ENCODE measurements at places on chromosomes 2 and 18.

DNA sequence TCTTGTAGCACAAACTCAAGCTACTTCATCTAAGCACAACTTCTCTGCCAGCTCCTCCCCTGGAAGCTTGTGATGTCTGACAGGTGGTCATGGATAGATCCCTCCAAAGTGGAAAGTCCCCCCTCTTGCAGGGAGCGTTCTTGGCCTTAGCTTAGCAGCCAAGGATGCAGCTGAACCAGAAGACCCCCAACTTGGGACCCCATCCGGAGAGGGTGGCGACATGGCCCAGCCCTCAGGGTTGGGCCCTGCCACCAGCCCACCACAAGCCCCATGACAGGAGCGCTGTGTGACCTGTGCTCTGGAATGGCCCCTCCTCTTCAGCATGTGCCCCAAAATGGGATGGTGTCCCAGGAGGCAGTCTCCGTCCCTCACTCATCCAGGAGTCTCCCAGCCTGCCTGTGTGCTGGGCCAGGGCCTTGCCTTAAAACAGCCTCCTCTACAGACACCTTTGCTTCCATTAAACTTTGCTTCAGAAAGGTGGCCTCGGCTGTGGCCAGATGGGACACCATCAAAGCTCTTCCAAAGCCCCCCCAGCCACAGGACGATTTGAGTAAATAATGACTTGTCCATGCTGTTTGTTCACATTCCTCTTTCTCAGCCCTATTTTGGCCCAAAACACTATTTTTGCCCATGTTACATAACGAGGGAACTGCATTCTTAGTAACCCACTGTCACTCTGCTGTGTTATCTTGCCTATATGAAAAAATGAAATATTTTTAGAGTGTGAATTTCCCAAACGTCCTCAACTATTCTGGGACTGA is 122.1 kb downstream of the RAB3GAP1 start:
- DNase-seq = no peak

DNA sequence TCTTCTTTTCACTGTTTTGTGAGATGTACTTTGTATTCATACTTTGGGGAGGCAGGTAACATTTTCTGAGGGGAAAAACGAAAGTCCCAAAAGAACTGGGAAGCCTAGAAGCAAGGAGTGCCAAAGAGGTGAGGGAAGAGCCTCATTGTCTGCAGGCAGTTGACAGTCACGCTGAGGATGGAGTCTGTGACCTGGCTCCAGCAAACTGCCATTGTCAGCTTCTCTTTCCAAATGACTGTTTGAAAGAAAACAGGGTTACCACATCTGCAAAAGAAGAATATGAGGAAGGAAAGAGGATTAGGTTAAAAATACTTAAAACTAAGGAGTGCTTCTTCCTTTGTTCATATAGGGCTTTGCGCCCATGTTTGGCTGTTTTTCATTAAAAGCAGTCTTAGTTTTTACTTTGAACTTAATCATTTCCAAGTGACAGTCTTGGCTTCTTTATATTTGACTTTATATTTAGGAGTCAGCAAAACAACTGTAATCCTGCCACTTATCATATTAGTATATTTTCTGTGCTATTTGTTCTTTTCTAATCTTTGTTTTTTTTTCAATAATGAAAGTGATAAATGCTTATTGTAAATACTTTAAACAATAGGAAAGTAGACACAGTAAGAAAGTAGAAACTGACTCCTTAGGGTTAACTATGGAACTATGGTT is 35.0 kb downstream of the CERS6 start:
- no peak for DNase-seq

- DNase-seq = no peak
These were observed 36.2 kb downstream of the CCDC178 start for GRCh38 chr18:33404244-33404873.

DNA sequence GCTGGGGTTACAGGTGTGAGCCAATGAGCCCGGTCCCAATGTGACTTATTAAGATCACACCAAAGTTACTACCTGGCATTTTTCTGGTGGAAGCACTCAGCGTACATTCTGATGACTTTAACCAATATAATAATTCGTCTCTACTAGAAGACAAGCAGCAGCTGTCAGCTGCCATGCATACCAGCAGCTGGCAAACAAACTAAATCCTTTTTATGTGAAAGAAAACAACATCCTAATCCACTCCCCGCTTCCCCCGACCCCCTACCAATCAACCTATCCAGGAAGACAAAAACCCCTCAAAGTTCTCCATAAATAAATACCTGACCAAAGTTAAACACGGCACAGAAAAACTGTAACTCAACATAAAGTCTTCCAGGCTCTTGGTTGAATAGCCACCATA is 42.1 kb downstream of the GPR155 start:
- DNase-seq = no peak

GRCh38 chr2:26477911-26478253 is at the start of gene OTOF:
TSS of gene OTOF (minus strand) at chr2:26478124.
- peak; percentile 74 for DNase-seq

GRCh38 chr2:207188626-207189419 is 23.1 kb upstream of the KLF7 start:
- no peak for DNase-seq

DNA sequence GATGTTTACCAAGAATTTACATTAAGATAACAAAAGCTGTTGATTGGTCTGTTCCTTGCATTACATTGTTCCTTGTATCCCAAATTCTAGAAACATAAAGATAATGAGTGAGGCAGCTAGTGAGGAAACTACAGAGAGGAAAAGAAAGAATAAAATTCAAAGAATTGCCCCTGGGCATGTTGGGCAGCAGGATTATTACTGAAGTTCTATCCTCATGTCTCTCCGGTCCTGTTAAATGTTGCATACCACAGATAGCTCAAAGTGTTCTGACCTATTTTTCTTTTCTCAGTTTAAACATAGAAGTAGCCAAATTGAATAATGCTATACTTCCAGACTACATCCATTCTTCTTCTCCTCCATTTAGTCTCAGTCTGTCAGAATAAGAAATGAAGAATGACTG is 58.2 kb upstream of the DYNC1I2 start:
- no peak for DNase-seq

DNA sequence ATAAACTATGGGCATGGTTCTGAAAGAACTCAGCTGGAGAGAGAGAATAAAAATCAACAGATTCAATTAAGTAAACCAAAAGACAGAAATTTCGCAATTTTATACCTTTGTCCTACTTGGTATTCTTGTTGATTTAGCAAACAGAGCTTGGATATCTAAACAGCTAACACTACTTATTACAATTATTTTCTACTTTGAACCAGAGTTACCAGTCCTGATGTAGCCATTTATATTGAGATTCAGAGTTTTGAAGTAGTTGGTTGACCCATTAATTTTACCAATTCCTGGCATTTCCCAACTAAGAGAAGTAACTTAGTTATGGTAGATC is 48.9 kb downstream of the ASXL2 start:
- DNase-seq = no peak

DNA sequence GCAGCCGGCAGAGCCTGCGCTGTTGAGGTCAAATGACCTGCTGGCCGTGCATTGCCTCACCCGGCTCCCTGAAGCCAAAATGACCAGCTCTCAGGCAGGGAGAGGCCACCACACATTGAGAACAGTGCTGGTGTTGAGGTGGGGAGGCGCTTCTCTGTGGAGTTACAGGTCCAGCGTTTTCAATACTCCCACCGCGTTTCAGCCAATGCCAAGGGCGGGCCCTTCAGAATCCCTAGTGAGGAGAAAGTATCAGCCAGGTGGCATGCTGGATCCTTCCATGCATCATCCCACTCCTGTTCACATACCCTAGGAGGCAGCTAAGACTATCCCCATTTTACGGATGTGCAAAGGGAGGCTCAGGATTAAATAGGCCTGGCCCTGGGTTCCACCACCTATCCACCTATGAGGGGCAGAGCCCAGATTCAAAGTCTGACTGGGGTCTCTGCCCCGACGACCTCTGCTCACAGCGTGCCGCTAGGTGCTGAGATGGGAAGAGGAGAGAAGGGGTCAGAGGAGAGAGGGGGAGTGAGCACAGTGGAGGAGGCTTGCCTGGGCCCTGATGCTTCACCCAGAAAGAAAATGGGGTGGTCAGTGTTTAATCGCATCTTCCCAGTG is 137.6 kb upstream of the ID2 start:
- DNase-seq = no peak

- no peak for DNase-seq
These were observed 484.8 kb upstream of the NETO1 start for GRCh38 chr18:73352546-73352945.

- DNase-seq = peak; percentile 38
These were observed 6.5 kb downstream of the CYP26B1 start for GRCh38 chr2:72141032-72141645.

GRCh38 chr2:230938098-230938497 is 13.1 kb upstream of the GPR55 start:
- no peak for DNase-seq

Measured in islet precursor cell (in vitro differentiated cells).